ENCODE measurements at places on chromosomes 4 and X.

DNA sequence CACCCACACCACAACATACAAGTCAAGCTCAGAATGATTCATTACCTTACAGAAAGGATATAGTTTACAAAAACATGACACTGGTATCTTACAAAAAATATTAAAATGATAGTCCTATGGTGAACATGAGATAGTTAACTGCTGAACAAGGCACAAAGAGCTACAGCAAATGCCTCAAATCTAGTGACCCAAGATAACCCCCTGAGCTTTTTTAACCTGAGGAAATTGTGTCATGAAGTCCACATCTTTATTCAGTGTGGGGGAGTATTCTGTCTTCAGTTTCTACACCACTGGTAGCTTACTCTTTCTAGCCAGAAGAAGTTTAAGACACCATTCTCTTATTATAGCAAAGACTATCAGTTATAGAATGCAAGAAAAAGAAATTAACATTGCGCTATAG, 218.7 kb downstream of the MAPK10 start:
- no peak for DNase-seq

GRCh38 chr4:185096032-185096653, 46.9 kb upstream of the SLC25A4 start:
- DNase-seq, result no peak

DNA sequence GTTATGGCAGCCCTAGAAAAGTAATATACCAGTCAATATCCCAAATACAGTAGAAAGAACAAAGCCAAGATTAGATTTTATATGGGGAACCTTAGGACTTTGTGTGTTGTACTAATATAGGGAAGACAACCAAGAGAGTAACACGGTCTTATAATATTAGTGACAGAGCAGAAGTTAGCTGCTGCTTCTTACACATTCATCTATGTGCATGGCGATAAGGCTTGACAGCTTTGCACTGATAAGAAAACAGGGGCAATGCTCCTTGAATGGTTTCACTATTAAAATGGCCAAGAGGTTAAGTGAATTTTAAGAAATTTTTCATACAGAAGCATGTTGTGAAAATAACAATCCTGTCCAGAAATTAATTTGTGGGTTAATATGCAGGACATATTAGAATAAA, 521.6 kb downstream of the CCSER1 start:
- no peak for DNase-seq

GRCh38 chr4:73870260-73870659, 1.1 kb downstream of the CXCL1 start:
- no peak for DNase-seq

All from HFF-Myc (cell line).